ENCODE measurements at places on chromosomes 7 and 10.

DNA sequence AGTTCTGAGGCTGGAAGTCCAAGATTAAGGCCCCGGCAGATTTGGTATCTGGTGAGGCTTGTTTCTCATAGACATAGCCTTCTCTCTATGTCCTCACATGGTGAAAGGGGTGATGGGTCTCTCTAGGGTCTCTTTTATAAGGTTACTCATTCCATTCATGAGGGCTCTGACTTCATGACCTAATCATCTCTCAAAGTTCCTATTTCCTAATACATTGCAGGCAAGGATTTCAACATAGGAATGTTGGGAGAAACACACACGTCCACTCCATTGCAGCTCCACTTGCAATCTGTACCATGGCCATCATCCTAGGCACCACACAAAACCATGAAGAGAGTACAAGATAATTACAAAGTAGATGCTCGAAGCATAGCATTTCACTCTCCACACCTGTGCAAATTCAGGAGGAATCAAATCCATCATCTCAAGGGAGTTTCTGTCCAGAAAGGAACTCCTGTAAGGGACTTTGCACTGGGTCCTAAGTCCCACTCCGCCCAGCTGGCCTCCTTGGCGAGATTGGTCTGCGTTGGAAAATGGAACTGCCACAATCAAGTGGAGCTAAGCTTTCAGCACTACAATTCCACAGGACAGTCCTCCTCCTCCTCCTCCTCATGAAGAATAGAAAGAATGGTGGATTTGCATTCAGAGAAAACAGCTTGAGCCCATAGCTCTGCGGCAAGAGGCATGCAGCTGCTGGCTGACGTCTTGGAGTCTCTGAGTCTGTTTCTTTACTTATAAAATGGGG, 8.8 kb downstream of the DDC start:
- no peak for DNase-seq

- no peak for DNase-seq
These were observed 1015.6 kb downstream of the KCNMA1 start for GRCh38 chr10:76621886-76622620.

DNA sequence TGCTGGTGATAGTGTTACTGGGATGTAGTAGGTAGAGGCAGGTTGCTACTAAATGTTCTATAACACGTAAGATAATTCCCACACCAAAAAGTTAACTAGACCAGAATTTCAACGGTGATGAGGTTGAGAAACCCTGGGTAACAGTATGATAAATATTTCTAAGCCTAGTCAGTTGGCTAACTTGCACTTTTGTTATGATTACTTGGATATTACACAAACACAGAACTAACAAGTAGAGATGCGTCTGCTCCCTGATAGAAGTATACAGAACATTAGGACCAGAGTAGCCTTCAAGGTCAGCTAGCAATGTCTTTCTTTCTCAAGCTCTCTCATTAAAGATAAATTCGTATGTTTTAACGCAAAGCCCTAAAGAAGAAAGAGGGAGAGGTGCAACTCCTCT, 86.2 kb upstream of the FZD8 start:
- DNase-seq: no peak

DNA sequence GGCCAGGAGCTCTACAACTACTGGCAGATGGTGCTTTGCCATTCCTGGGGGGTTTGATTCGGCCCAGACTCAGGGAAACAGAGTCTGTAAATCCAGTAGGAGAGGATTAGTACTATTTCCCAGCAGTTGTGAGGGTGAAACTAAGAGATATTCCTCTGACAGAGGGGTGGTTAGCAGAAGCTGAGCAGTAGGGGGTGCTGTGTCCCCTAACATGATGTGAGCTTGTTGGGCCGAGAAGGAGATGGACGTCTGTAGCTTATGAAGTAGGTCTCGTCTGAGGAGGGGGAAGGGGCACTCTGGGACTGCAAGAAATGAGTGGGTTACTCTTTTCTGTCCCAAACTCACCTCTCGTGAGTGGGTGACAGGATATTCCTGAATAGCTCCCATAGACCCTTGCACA, 179.2 kb upstream of the MBL2 start:
- DNase-seq: peak; percentile 6

GRCh38 chr7:15341817-15342216, 220.0 kb downstream of the AGMO start:
- no peak for DNase-seq

DNA sequence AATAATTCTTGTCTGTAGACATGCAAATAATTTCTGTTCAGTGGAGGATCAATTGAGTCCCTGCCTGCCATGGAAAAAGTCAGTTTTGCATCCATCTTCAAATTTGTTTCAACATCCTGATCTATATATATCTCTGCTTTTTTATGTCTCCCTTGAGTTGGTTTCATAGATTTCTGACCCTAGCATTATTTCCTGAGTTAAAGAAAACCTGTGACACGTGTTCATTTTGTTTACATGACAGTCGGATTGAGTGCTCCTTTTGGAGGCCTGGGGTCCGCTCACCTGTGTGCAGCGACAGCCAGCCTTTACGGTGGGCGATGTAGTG, 674 bp downstream of the MRPS24 start:
- no peak for DNase-seq

DNA sequence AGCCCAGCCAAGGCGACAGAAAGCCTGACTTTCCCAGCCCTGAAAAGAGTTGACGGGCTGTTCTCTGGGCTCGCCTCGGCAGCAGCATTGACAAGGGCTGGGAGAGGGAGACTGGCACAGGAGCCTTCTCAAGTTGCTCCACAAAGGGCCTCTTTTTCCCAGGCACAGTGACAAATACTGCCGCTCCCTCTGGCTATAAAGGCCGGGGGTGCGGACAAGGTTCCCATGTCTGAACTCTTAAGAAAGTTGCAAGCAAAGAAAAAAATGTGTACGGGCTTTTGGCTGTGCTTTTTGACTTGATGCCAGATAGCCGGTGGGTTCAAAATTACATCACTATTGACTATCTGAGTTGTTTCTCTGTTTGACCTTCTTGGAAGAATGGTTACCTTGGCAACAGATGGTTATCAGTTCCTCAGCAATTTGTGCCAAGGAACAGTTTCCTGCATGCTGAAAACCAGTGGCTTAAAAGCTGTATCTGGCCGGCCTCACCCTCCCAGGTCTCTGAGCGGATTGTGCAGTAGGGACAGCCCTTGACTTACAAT, 115.9 kb upstream of the EEPD1 start:
- peak; percentile 61 for DNase-seq

DNA sequence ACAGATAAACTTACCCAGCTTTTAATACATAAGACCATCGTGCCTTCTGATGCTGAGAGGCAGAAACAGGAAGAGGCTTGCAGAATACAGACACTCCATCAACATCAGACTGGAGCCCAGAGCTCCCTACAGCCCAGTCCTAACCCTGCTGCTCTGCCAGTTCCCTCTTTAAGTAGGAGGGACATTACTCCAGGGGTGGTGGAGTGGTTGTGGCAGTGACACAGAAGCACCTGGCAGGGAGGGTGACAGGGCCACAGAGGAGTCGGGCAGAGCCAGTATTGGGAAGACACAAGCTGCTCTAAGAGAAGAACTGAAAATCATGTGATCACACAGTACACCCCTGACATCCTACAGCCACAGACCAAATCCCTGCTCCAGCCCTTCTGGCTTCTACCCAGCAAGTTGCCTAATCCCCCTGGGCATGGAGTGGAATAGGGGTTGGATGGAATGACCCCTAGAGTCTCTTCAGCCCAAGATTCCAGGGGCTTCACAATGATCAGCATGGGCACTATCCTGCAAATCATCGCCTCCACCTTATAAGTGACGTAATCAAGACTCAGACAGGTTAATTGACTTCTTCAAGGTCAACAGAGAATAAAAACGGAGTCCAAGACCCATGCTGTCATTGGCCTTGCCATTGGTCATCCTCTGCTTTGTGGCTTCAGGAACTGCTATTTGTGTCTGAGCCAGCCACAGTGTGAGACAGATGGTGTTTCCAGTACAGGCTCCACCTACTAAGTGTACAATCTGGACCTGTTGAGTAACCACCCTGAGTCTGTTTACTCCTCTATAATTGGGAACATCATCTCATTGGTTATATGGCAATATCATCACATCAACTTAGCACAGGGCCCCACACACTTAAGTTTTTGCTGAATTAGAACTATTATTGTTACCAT, 61.1 kb upstream of the ZMIZ1 start:
- no peak for DNase-seq

Measured in midbrain (tissue), 1 donor.